ENCODE measurements at places on chromosomes 4 and X. TPM values are rescaled to one million over a fixed set of nuclear protein-coding genes. Genes with fewer than 3 reads are reported as not detected.

DNA sequence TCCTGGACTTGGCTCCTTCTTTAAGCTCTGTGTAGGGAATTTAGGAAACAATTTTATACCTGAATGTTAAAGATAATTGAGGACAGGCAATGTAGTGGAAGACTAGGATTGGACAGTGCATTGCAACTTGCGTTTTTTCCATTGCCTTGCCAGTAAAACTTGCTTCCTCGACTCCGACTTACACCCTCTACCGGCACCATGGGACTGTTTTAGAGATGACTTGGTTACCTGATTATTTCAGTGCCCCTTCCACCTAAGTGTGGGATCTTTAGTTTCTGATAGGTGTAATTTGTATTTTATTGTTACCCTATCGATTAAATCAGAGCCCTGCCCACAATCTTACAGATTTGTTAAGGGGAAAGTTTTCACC, 1.2 kb downstream of the PRPS1 start:
- no peaks in the 10 kb centered on the region for H3K4me1 ChIP-seq
- peaks cover 3% of the 10 kb centered on the region for H3K27me3 ChIP-seq
- no peak for DNase-seq
- H3K36me3 ChIP-seq: no peaks in the 10 kb centered on the region
- H3K4me3 ChIP-seq: peak overlapping the region; percentile 81
- peak overlapping the region; percentile 80 for H3K27ac ChIP-seq

PDCL2 gene
- not detected for total RNA-seq

- no peak for DNase-seq
- H3K27ac ChIP-seq: no peak overlapping the region
- peaks cover 28% of the 10 kb centered on the region for H3K27me3 ChIP-seq
Measured at GRCh38 chr4:13537011-13537831, 7.1 kb downstream of the NKX3-2 start.

DNA sequence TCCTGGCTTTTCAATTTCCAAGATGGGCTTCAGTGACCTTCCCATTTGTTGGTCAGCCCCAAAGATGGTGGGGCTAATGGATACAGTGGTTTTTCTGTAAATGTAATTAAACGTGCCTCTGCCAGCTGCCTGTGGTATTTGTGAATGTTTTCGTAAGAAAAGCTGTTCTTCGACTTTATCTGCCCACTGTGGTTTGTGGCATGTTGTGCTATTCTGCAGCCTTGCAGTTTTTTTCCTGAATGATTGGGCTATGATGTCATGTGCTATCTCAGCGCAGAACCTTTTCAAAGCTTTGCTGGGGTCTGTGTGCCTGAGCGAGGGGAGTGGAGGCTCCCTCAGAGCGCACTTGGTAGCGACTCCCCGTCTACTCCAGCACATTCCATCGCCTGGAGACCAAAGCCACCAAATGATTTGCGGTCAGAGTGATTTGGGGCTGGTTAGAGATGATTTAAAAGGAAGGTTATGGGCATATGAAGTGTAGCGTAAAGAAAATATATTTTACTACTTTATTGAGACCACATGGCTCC, 137.5 kb downstream of the PALLD start:
- H3K4me1 ChIP-seq: peaks cover 71% of the 10 kb centered on the region
- H3K4me3 ChIP-seq: peak overlapping the region; percentile 88
- no peaks in the 10 kb centered on the region for H3K36me3 ChIP-seq
- DNase-seq: peak; percentile 90
- peak overlapping the region; percentile 96 for H3K27ac ChIP-seq
- no peaks in the 10 kb centered on the region for H3K27me3 ChIP-seq

GRCh38 chr4:100938698-100939097, 408.6 kb downstream of the PPP3CA start:
- DNase-seq: no peak
- no peaks in the 10 kb centered on the region for H3K27me3 ChIP-seq
- H3K36me3 ChIP-seq: no peaks in the 10 kb centered on the region

DNA sequence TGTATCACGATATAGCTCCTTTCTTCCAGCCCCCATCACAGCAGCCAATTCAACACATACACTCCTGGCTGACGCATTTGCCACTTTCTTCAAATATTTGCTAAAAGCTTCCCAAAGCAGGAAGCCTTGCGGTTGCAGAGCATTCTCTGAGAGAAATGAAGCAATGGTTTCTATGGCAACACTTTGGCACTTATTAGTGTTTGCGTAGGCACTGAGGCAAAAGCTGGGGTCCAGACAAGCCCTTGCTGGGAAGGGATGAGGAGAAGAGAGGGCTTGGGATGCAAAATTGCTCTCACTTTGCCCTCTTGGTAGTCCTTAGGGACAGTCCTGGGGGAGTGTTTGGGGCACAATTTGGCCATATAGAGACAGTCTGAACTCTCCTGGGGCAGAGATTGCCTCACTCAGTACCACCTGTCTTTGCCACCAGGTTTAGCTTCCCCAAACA, 55.0 kb upstream of the PAK3 start:
- peaks cover 8% of the 10 kb centered on the region for H3K27me3 ChIP-seq
- H3K36me3 ChIP-seq: no peaks in the 10 kb centered on the region
- peaks cover 22% of the 10 kb centered on the region for H3K4me1 ChIP-seq
- peak overlapping the region; percentile 5 for H3K4me3 ChIP-seq
- DNase-seq: peak; percentile 9
- peak overlapping the region; percentile 83 for H3K27ac ChIP-seq

DNA sequence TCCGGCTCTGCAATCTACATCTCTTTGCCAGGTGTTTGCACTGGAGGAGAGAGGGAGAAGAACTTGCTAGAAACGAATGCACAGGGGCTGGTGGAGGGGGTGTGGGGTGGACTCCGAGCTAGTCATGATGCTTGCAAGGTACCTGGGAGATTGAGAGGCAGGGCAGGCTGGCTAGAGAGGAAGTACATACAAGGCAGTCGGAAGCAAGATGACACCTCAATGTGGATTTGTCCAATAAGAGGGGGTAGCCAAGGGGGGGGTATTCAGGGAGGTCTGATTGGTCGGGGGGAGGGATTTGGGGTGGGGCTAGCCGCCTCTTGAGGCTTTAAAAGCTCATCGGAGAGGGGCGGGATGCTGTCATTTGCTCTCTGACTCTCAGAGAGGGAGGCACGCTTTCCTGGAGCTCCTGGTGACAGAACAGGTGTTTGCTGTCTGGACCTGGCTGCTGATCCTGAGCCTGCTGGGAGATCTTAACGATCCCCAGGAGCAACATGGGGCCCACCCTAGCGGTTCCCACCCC, at the start of gene GPR50:
Gene GPR50 (plus strand): TSS at position 354 of the 520 bp plus-strand sequence. CDS start 138 bp downstream, at position 492.
- no peak within 1 kb of the TSS for H3K4me3 ChIP-seq
- no peaks in the 10 kb centered on the region for H3K36me3 ChIP-seq
- peaks cover 30% of the 10 kb centered on the region for H3K27me3 ChIP-seq
- H3K4me1 ChIP-seq: no peaks in the 10 kb centered on the region
- no peak for DNase-seq
- H3K27ac ChIP-seq: no peak within 1 kb of the TSS

GRCh38 chrX:53594354-53594753, 92.2 kb downstream of the HUWE1 start:
- peaks cover 6% of the 10 kb centered on the region for H3K27me3 ChIP-seq
- peaks cover 58% of the 10 kb centered on the region for H3K36me3 ChIP-seq
- H3K27ac ChIP-seq: no peak overlapping the region
- DNase-seq: no peak
- H3K4me3 ChIP-seq: no peak overlapping the region
- peaks cover 4% of the 10 kb centered on the region for H3K4me1 ChIP-seq

CCSER1 gene
- not detected for total RNA-seq

- H3K27ac ChIP-seq: no peak overlapping the region
- no peaks in the 10 kb centered on the region for H3K27me3 ChIP-seq
- DNase-seq: no peak
- no peak overlapping the region for H3K4me3 ChIP-seq
- H3K36me3 ChIP-seq: no peaks in the 10 kb centered on the region
Measured at GRCh38 chr4:156654410-156654809, 317.2 kb downstream of the PDGFC start.

FRG2 gene
- total RNA-seq: not detected

Data from osteoblast (primary cell).